ENCODE measurements at places on chromosomes 2 and 18. TPM values are rescaled to one million over a fixed set of nuclear protein-coding genes. Genes with fewer than 3 reads are reported as not detected.

Gene CYTIP
- not detected for total RNA-seq

Gene TMEFF2
- 0.33 TPM for total RNA-seq

Gene CYP20A1
- total RNA-seq: 9.2 TPM

Gene IL1RL1
- total RNA-seq: 0.78 TPM

Data from A549 treated with ZK216348 at 1 μM for 4 hours (cell line).